ENCODE measurements at places on chromosomes 12 and 14. TPM values are rescaled to one million over a fixed set of nuclear protein-coding genes. Genes with fewer than 3 reads are reported as not detected.

DNA sequence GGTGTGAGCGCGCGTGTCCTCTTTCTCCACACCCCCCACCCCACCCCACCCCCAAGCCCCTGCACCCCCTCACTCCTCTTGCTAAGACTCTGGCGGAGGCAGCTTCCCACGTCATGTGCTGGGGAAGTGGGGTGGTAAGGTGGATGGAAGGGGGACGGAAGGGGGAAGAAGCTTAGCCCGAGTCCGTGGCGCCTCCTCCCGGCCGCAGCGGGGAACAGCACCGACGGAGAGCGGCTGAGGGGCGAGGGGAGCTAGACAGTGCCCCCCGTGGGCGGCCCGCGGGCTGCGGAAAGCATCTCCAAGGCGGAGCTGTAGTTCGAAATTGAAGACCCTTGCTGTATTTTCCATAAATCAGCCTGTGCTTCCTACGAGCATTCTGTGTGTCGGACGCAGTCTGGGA lies 588 bp upstream of the GRIN2B start:
- no peak for DNase-seq
- H3K4me3 ChIP-seq: no peak overlapping the region
- peaks cover 9% of the 10 kb centered on the region for H3K27me3 ChIP-seq
- H3K36me3 ChIP-seq: no peaks in the 10 kb centered on the region

- no peaks in the 10 kb centered on the region for H3K27me3 ChIP-seq
- no peaks in the 10 kb centered on the region for H3K36me3 ChIP-seq
- no peak overlapping the region for H3K4me3 ChIP-seq
- no peak for DNase-seq
These were observed 1.7 kb upstream of the RNASE7 start for GRCh38 chr14:21040370-21040925.

DNA sequence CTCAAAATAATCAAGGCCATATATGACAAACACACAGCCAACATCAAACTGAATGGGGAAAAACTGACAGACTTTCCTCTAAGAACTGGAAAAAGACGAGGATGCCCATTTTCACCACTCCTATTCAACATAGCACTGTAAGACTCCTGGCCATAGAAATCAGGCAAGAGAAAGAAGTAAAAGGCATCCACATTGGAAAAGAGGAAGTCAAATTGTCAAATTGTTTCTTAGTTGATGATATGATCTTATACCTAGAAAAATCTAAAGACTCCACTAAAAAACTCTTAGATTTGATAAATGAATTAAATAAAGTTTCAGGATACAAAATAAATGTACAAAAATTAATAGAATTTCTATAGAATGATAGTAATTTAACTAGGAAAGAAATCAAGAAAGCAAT lies 11.2 kb downstream of the OR8S1 start:
- no peak overlapping the region for H3K4me3 ChIP-seq
- DNase-seq: no peak
- no peaks in the 10 kb centered on the region for H3K27me3 ChIP-seq
- H3K27ac ChIP-seq: no peak overlapping the region
- no peaks in the 10 kb centered on the region for H3K4me1 ChIP-seq

- H3K4me1 ChIP-seq: peaks cover 17% of the 10 kb centered on the region
- DNase-seq: no peak
- peaks cover 36% of the 10 kb centered on the region for H3K36me3 ChIP-seq
- no peak overlapping the region for H3K27ac ChIP-seq
- H3K27me3 ChIP-seq: no peaks in the 10 kb centered on the region
These were observed 40.0 kb downstream of the FBXW8 start for GRCh38 chr12:116950628-116951325.

DNA sequence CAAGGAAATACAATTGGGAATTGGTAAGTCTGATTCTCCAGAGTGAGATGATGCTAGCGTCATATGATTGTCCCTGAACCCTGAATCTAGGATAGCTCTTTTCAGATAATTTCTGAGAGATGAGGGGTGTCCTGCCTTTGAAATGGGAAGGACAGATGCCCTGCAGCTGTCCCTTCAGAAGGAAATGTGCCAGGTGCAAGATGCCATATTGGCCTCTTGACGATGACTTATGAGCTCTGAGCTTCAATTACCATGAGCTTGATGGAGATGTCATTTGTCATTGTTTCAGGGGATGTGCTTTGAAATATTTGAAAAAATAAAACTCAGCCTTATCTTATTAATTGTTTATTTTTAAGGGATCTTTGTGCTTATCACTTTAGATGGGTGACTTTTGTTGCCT lies 185.1 kb downstream of the DACT1 start:
- H3K36me3 ChIP-seq: no peaks in the 10 kb centered on the region
- H3K4me1 ChIP-seq: no peaks in the 10 kb centered on the region
- no peak for DNase-seq
- H3K27me3 ChIP-seq: no peaks in the 10 kb centered on the region

- H3K27ac ChIP-seq: no peak overlapping the region
- H3K4me3 ChIP-seq: no peak overlapping the region
- DNase-seq: no peak
- no peaks in the 10 kb centered on the region for H3K27me3 ChIP-seq
- H3K4me1 ChIP-seq: no peaks in the 10 kb centered on the region
These were observed 1485.4 kb upstream of the TMEM132C start for GRCh38 chr12:126781593-126781992.

- DNase-seq: no peak
- no peak overlapping the region for H3K27ac ChIP-seq
- no peak overlapping the region for H3K4me3 ChIP-seq
- H3K27me3 ChIP-seq: no peaks in the 10 kb centered on the region
- no peaks in the 10 kb centered on the region for H3K36me3 ChIP-seq
- no peaks in the 10 kb centered on the region for H3K4me1 ChIP-seq
These were observed 2.8 kb upstream of the SLC25A47 start for GRCh38 chr14:100320157-100320856.

Gene GYS2
- not detected for total RNA-seq

Gene EFCAB11
- 2.0 TPM for total RNA-seq

Gene ASPG
- total RNA-seq: 78.5 TPM

Gene NRIP2
- total RNA-seq: 3.0 TPM

Gene BDKRB1
- total RNA-seq: 0.39 TPM

Gene CCDC59
- total RNA-seq: 36.6 TPM

Gene ARG2
- total RNA-seq: 0.59 TPM

Gene SLC25A29
- total RNA-seq: 24.7 TPM

Data from right atrium auricular region (tissue), 2 donors.